ENCODE measurements at places on chromosomes 3 and 15.
A peak's percentile ranks its signal among the peaks of the same experiment; 100 is the strongest.

DNA sequence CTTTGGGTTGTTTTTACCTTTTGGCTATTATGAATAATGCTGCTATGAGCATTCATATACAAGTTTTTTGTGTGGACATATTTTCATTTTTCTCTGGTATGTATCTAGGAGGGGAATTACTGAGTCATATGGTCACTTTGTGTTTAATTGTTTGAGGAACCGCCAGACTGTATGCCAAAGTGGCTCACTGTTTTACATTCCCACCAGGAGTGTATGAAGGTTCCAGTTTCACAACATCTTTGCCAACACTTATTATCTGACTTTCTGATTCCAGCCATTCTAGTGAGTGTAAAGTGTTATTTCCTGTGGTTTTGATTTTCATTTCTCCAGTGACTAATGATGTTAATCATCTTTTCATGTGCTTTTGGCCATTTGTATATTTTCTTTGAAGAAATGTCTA is 51.8 kb downstream of the CMTM7 start:
- DNase-seq = no peak

DNA sequence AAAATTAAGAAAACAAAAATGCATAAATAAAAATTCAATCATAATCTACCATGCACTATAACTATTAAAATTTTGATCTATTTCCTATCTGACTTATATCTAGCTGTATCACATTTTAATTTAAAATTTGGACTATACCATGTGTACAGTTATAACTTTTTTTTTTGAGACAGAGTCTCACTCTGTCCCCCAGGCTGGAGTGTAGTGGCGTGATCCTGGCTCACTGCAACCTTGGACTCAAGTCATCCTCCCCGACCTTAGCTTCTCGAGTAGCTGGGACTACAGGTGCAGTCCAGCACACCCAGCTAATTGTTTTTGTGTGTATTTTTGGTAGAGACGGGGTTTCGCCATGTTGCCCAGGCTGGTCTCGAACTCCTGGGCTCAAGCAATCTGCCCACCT is 119.9 kb downstream of the ADAM10 start:
- DNase-seq = no peak

- DNase-seq = no peak
Observed at GRCh38 chr15:56341201-56341600, 24.0 kb upstream of the TEX9 start.

- no peak for DNase-seq
Observed at GRCh38 chr3:14843321-14843720, 24.6 kb downstream of the FGD5 start.

GRCh38 chr3:39415983-39416382 is 9.5 kb downstream of the RPSA start:
- no peak for DNase-seq

- DNase-seq = no peak
Observed at GRCh38 chr15:75817138-75817935, 25.9 kb upstream of the UBE2Q2 start.

DNA sequence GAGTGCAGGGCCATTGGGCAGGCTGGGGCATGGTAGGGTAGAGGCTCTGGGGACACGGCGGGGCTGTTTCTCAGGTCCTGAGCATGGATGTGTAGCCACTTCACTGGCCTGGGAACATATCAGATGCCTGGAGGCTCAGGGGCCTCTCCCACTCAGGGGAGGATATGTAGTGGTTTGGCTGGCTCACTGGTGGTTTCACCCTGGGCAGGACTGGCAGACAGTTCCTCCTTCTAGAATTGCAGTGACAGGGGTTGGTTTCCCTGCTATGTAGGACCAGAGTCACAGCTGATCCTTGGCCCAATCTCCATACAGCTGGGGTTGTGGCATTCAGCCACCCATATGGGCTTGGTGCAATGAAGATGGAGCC is 4.8 kb upstream of the ARHGAP31 start:
- DNase-seq = no peak

- no peak for DNase-seq
Observed at GRCh38 chr3:129461022-129461421, 21.0 kb downstream of the IFT122 start.

DNA sequence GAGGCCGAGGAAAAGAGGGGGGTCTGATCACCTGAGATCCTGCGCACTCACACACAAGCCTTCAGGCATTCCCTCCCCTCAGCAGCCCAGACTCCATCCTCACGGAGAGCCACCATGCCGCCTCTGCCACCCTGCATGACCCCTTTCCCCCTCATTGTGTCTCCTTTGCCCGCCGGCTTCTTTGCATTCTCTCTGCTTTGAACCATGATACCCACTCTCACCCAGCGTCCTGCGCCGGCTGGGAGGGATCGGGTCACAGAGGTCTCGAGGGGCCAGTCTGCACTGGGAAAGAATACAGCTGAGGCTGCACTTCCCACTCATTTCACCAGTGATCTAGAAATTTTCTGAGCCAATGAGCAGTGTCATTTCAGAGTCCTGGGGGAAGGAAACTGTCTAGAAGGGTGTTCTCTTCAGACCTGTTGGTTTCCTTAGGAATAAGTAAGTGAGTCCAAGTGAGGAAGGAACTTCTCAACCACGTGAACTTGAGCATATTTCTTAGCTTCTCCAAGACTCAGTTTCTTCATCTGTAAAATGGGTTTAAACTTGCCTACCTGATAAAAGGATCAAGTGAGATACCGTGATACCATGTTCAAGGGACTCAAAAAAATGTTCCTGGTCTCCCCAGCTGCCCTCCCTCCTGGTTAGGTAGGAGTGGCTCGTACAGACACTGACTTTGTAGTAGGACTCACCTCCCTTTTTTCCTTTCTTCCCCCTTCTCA is 96.7 kb downstream of the TOP2B start:
- no peak for DNase-seq

- DNase-seq = no peak
Observed at GRCh38 chr3:27559835-27560234, 75.7 kb upstream of the SLC4A7 start.

DNA sequence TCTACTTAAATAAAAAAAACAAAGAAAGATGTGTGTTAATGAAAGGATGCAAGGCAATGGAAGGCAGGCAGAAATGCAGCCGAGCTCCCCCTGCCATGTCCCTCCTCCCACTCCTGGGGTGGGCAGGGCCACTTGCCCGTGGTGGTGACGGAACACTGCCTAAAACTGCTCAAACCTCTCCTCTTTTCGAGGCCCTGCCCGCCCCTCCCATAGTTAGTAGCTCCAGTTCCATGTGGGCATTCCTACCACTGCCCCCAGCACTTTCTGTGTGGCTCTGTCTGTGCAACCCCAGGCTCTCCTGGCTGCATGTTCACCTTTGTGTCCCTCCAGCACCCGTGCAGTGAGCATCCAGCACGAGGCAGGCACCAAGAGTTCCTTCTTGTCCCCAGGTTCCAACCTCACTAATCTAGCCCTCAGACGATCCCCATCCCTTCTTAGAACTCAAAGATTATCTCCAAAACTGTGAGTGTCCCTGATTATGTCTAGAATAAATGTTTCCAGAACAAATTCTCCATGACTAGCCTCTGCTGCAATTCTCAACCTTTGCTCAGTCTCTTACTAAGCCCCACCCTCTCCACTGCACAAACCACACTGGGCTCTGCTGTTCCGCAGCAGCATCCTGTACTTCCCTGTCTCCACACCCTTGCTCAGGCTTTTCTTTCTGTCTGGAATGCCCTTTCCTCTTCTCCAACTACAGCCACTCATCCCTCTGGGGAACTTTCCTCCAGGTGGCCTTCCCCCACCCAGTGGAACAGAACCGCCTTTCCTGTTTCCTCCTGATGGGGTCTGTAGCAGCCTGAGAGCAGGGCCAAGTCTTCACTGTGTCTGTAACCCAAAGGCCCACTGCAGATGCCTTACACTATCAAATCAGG is 32.6 kb upstream of the SPTBN5 start:
- DNase-seq = no peak

- no peak for DNase-seq
Observed at GRCh38 chr15:98794211-98794610, 145.9 kb downstream of the IGF1R start.

DNA sequence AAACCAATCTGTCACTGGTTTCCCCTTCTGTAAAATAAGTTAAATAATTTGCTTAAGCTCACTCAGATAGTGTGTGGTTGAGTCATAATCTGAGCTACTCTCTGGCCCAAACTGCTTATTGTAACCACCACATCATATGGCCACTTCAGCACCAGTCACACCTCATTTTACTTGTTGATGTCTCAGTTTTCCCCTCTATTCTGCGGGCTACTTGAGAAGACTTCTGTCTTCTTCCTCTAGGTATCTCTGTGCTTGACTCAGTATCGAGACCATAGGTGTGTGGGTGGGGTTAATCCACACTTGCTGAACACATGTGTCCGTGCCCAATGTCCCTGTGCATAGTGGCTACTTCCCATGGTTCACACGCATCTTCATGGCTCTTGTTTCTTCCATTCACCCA is 32.9 kb downstream of the CRYGS start:
- DNase-seq = peak; percentile 75

DNA sequence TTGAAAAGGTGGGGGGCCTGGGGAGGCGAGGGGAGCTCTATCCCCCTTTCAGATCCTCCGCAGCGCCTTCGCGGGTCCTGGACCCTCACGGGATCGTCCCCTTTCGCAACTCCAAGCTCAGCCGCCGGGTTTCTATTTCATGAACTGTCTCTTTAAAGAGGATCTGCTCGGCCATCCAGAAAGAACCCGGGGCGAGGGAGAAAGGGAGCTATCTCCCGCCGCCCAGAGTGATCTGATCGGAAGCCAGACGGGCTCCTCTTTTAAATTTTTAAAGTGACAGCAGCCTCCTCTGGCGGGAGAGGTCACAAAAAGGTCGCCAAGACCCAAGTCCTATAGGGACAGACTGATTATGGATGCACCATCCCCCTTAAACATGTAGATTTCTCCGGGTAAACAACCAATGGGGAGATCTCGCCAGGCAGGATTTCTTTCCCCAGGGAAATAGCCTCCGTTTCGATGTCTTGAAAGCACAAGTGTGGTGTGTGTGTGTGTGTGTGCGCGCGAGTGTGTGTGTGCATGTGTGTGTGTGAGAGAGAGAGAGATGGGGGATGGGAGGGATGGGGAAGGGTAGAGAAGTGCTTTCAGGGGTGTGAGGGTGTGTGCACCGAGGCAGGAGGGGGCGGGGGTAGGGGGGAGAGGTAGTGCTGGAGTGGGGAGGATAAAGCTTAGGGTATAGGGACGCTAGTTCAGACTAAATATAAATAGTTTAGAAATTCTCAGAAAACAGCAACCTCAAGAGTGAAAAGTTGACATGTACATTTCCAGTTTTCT is 516.1 kb downstream of the MECOM start:
- DNase-seq = no peak

DNA sequence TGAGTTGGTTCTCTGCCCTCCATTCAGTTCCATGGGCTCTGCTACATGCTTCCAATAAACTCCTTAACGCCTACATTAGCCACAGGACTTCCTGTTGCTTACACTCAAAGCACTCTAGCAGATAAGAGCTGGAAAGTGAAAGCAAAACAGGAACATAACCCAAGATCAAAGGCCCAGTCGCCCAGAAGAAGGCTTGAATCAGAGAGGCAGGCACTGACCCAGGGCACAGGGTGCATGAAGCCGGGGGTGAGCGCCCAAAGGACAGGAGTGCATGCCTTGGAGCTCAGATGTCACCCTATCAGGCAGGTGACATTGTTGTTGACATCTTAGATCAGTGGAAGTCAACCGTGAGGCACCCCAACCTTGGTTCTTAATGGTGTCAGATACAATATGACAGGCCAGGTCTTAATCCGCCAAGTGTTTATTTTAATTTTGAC is 235.1 kb downstream of the UACA start:
- peak; percentile 64 for DNase-seq

- no peak for DNase-seq
Observed at GRCh38 chr15:39078026-39078425, 502.9 kb upstream of the THBS1 start.

- DNase-seq = no peak
Observed at GRCh38 chr15:78023865-78024518, 53.5 kb downstream of the TBC1D2B start.

- no peak for DNase-seq
Observed at GRCh38 chr3:12662593-12663400, 1.1 kb downstream of the RAF1 start.

- DNase-seq = no peak
Observed at GRCh38 chr3:47580481-47580880, 1.8 kb upstream of the CSPG5 start.

DNA sequence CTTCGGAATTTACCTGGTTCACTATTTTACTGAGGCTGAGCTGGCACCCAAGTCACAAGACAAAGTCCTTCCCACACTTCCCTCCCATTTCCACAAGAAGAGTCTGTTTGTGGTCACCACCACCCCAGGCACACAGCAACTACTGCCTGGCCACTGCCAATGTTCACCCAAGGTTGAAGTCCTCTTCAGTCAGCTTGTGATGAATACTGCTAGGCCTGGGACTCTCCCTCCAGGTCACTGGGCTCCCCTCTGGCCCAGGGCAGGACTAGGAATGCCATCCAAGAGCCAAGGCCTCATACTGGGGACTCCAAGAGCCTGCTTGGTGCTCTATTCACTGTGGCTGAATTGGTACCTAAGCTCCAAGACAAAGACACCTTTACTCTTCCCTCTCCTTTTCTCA is 30.4 kb upstream of the COLQ start:
- DNase-seq = no peak

DNA sequence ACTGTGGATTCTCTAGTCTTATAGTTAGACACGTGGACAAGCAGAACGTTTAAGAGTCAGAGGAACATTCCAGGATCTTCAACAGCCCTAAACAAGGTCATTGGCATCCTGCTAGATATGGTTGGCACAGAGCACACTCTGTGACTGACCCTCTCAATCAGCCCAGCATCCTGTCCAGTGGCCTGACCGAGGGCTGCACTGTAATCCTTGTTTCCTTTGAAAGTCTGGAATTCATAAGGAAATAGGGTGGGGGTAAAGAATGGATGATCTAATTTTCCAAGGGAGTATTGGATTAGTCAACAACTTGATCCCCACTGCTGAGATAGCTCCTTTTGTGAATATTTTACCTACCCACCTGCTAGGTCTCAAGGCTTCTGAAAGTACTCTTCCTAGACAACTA is 94.5 kb upstream of the DLG1 start:
- DNase-seq = no peak

- DNase-seq = no peak
Observed at GRCh38 chr3:197353867-197354567, 55.6 kb upstream of the DLG1 start.

DNA sequence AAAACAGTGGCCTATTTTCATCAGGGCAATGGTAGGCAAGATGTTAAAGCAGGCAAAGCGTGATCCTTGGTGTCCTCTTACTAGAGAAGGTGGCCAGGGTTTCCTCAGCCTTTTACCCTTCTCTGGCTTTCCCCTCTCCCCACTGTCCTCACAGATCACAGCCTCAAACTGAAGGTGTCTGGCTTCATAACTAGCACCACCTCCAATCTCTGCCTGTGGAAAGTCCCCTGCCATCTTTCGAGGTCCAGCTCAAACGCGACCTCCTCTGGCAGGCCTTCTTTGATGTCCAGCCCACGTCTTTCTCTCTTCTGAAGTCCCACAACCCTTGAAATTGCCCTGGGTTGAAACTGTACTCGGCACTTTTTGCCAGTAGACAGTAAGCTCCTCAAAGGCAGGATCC is 35.9 kb downstream of the CYP19A1 start:
- DNase-seq = no peak

Measured in GM12864 (cell line).